Glomerular endothelial cell (primary cell): ENCODE measurements at places on chromosomes 11 and 22. TPM values are rescaled to one million over a fixed set of nuclear protein-coding genes. Genes with fewer than 3 reads are reported as not detected.

- no peak for DNase-seq
Measured at GRCh38 chr11:65976216-65977176, 15.0 kb downstream of the SART1 start.

DNA sequence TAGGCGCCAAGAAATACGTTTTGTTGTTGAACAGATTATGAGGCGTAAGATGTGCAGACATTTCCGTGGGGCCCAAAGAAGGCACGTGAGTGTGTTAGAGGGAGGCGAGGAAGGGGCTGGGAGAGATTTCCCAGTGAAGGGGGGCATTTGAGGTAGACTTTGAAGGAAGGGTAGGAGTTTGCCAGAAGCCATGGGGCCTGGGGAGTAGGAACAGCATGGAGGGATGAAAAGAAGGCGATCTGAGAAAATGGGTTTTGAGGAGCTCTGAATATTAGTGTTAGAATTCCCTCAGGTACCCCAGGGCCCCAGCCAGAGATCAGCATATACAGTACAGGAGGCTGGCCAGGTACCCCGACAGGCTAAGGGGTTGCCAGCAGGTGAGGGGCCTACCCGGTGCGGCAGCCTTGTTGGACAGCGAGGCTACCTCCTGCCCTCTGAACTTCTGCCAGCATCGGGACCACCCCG, 414 bp upstream of the MIEF1 start:
- DNase-seq = no peak

DNA sequence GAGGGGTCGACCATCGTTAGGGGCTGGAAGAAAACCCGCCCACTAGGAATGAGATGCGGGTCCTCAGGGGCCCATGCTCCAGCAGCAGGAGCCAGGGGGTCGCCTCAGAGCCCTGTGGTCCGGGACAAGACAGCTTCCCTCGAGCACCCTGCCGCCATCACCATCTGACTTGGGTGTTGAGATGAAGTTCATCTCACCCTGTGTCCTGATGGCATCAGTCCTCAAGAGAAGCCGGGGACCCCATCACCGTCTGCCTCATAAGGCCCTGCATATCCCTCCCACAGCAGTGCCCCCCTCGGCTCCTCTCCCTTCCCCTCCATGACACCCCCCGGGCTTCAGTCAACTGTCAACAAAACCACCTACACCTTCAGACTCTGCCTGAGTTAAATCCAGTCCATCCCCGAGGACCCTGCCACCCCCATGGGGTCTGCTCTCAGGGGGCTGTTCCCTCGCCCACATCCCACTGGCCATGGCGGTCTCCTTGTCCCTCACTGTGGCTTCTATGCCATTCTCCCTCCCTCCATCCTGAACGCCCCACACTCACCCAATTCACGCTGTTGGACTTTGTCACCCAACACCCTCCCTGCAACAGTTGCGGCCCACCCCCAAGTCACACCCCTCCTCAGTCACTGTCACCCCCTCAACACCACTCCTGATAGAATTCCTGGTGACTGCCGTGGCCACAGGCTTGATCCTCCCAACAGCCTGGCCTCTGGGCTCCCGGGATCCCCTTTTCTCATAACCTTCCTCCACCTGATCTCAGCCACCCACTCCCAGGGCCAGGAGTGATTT, 87.7 kb upstream of the RTL6 start:
- no peak for DNase-seq

DNA sequence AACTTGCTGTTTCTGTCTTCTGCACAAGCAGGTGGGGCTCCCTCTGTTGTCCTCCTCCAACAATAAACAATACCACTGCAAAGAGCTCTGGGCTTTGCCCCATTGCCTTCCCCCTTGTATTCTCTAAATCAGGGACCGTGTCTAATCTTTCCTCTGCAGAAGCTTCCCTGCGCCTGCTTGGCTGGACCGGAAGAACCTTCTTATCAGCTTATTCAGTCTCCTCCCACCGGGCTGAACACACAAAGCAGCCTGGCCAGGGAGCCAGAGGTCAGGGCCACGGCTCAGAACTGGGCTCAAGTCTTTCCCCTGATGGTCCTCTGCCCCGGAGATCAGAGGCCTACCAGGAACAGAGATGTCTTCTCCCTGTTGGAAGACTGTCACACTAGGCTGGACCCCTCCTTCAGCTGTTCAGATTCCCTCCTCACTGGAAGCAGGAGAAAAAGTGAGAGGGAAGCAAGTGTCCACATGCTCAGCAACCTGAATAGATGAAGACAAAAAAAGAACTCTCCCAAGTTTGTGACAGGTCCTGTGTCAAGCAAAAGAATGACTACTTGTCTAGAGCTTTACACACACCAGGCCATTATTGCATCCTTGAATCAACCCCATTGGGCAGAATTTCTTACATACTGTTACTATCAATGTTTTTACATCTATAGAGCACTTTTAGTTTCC, 63.7 kb downstream of the RAB30 start:
- peak; percentile 48 for DNase-seq

- DNase-seq = no peak
Measured at GRCh38 chr11:2109541-2110019, 29.6 kb downstream of the IGF2 start.

DNA sequence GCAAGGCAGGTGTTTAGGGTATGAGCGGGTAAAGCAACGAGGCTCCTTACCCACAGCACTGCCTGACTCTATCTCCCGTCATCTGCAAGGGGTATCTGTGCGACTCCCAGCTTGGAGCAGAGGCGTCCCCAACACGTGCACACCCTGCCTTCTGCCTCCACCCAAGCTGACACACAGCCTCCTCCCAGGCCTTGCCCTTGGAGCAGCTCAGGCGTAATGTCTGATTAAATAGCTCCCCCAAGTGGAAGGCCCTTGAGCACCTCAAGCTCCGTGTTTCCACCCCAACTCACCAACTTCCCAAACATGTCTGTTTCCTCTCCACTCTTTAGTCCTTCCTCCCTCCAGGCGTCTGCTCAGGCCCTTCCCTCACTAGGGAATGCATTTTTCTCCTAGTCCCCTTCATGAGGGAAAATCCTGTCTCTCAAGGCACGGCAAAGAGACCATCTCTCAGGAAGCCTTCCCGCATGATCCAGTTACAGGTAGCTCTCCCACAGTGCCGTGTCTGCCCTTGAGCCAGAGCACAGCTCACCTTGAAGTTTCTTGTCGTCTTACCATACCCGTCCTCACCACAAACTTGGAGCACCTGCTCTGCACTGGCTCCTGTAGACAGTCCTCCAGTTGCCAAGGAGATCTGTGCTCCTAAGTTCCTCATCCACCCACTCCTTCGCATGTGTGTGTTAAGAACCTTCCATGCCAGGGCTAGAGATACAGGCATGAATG, 15.8 kb downstream of the CYB5R2 start:
- peak; percentile 62 for DNase-seq

- no peak for DNase-seq
Measured at GRCh38 chr22:34976474-34976873, 89.5 kb upstream of the ISX start.

DNA sequence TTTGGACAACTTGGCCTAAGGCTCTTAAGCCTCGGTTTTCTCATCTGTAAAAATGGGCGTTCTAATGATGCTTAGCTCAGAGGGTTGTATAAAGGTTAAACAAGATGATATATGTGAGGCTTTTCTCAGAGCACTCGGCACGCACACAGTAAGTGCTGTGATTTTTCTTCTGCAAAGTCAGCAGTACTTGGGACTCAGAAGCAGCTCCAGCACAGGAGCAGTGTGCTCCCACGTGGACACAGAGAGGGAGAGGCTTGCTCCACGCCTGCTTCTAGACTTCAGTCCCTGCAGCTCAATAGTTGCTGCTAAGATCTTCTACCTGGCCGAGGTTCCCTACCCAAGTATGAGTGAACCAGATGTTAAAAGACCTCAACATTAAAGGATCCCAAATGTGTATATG, 39.9 kb upstream of the PHF21A start:
- DNase-seq = no peak

GRCh38 chr22:30575859-30576258, 1.4 kb upstream of the GAL3ST1 start:
- no peak for DNase-seq

DNA sequence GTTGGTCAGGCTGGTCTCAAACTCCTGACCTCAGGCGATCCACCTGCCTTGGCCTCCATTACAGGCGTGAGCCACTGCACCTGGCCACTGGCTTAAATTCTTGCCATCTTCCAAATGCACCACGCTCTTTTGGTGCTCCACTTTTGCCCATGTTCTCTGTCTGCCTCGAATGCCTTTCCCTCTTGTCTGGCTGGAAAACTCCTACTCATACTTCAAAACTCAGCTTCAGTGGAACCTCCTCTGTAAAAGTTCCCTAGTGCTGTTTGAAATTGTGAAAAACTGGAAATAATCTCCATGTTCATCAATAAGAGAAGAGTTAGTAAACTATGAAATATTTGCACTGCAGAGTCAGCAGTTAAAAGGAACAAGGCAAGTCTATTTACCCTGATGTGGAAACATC, 11.5 kb downstream of the VWCE start:
- no peak for DNase-seq

DNA sequence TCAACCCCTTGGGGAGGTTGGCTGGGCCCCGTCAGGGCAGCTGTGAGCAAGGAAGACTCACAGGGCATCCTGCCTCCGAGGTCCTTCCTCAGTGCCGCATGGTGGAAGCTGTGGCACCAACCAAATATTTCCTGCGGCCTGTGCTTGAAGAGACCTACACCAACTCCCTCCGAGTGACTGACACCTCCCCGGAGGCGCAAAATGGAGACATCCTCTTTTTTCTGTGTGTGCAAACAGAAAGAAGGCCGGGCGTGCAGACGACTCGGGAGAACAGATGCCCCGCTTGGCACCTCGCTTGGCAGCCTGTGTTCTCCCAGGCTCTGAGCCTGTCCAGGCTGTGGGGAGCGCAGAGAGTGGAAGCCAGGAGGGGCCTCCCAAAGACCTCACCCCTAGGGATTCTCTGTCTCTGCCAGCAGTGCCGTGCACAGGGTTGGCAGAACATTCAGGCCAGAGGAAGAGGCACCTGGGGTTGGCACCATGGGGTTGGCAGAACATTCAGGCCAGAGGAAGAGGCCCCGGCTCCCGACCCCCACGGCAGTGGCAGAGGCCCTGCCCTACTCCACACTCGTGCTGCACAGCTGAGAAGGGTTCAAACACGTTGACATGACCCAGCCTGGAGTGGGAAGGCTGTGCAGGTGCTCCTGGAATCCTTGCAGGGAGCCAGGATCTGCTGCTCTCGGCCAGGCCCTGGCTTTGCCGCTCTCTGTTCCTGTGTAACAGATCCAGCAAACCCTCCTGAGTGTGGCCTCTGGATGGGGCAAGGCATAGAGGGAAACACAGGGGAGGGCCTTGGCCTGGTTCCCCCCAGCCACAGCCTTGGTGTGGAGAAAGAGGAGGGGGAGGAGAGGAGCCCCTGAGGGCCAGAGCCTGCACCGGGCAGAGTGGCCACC, 805.5 kb downstream of the BRD1 start:
- no peak for DNase-seq

DNA sequence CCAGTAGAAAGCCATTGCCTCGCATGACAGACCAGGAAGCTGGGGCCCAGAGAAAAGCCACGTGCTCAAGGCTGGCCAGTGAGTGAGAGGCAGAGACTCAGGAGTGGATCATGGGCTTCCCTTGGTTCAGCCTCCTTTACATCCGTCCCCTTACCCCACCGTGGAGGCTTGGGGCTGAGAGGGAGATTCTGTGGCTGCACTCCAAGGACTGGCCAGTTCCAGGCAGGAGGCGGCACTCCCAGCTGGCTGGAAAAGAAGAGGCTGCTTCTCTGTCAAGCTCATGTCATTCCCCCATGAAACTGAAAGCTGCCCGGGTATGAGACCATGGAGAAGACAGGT, 6.6 kb upstream of the ASCL2 start:
- DNase-seq = no peak

DNA sequence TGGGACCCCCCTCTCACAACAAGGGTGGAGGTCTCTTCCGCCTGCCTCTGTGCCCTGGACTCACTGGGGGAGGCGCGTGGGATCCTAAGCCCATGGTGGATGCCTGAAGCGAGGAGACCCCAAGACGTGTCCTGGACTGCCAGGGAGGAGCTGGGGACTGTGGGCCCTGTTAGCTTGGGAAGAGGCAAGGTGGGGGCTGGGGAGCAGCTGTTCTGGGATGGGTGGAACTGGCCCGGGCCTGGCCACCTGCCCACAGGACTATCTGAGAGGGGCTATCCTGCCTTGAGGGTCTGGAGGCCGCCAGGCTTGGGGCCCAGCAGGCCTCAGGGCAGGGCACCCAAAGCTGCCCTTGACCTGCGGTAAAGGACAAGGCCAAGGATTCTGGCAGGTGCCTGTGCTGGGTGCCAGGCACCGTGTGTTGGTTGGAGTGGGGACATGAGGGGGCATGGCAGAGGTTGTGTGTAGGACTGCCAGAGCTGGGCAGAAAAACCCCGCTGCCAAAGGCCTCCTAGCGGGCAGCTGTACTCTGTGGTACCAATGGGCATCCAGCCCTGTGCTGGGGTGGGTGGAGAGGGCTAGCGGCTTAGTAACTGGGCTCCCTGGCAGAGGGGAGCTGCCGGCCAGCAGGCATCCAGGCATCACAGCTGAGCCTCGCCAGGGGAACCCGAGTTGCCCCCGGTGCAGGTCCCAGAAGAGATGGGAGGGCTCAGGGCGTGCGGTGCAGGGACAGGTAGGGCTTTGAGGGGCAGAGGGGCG, 670 bp downstream of the LSP1 start:
- no peak for DNase-seq

- DNase-seq = no peak
Measured at GRCh38 chr11:61327669-61328071, 5.2 kb downstream of the DDB1 start.

DNA sequence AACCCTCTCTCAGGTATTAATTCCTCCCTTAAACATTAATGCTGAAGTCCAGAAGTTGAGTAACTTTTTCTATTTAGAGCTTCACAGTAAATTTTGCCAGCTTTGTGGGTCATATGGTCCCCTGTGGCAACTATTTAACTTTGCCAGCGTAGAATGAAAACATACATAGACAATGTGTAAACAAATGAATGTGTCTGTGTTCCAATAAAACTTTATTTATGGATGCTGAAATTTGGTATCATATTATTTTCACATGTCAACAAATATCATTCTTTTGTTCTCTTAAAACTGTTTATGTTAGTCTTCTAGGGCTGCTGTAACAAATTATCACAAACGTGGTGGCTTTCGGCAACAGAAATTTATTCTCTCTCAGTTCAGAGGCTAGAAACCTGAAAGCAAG, 85.1 kb downstream of the TMEM135 start:
- DNase-seq = no peak

DNA sequence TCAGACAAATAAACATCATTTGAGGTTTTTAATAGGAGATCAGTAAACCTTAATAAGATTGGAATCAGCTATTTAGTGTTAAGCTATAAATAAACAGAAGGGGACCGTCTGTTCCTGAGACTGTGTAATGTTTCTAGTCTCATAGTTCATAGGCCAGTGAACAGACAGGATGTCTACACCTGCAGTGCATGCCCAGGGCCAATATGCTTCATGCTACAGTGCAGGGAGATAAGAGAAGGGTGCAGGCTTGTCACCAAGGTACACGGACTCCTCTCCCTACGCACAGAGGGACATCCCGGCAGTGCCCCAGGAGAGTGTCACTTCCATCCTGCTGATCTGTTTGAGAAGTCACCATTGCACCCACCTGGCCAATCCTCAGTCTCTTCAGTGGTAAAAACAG, 148.6 kb downstream of the OPCML start:
- no peak for DNase-seq

The PRG3 gene
- total RNA-seq = not detected in 2 replicates

The OR2D3 gene
- not detected in 2 replicates for total RNA-seq

The MPPED2 gene
- total RNA-seq = not detected in 2 replicates

The OR2AG1 gene
- not detected in 2 replicates for total RNA-seq

The PATE4 gene
- not detected in 2 replicates for total RNA-seq

The CCT8L2 gene
- not detected in 2 replicates for total RNA-seq

The KRTAP5-9 gene
- not detected in 2 replicates for total RNA-seq
